ENCODE measurements at places on chromosomes 16 and 17.

- DNase-seq, result no peak
Measured at GRCh38 chr17:12727076-12727760, 61.5 kb downstream of the MYOCD start.

DNA sequence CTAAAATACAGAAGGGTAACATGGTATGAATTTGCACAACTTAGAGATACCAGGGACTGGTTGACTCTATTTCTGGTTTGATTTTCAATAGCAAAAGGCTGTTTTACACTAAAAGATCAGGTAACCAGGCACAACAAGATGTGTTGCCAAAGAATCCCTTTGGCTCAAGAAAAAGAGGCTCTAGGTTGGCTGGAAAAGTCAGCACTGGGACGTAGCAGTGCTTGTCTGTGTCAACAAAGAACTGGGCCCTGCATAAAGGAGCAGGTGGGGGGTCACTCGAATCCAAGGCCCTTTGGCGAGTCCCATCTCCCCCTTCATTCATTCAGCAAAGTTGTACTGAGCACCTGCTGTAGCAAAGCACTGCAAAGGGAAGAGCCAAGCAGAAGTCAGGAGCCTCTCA is 18.4 kb downstream of the SDR42E1 start:
- DNase-seq, result no peak

DNA sequence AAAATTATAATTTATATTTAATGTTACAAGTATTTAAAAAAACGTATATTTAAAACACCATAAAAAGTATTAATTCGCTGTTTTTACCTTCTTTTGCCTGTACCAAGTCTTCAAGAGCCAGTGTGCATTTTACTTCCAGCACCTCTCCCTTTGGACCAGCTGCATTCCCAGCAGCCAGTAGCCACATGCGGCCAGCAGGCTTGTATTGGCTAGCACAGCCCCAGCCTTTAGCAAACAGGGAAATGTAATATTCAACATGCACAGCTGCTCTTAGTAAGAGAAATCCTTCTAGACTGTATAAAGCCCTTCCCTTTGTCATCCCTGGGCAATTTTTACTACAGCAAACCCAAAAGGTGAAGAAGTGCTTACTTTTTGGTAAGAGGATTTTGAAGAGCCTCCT is 6.6 kb downstream of the DHODH start:
- DNase-seq, result no peak

DNA sequence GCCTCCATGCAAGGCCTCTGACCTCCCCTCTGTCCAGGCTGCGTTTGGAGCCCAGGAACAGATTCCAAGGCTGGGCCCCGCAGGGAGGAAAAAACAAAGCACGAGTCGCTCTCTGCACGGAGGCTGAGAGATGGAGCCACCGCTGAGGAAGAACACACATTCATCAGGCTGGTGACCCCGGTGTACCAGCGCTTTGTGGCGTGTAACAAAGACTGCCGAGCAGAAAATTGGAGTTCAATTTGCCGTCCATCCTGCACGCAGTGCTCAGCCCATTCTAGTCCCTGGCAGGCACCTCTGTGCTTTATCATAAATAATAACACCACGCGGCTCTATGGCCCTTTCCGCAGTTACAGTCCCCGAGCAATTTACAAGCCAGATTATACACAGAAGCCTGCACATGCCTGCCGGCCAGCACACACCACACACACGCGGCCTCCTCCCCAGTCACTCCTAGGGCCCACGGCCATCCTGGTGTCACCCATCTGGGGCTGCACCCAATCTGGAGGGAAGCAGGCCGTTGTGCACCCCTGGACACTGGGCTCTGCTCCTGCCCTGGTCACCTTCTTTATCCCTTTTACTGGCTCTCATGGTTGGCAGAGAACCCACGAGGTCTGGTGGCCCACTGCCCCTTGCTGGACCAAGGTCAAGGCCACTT is 124.4 kb downstream of the SDK2 start:
- no peak for DNase-seq

DNA sequence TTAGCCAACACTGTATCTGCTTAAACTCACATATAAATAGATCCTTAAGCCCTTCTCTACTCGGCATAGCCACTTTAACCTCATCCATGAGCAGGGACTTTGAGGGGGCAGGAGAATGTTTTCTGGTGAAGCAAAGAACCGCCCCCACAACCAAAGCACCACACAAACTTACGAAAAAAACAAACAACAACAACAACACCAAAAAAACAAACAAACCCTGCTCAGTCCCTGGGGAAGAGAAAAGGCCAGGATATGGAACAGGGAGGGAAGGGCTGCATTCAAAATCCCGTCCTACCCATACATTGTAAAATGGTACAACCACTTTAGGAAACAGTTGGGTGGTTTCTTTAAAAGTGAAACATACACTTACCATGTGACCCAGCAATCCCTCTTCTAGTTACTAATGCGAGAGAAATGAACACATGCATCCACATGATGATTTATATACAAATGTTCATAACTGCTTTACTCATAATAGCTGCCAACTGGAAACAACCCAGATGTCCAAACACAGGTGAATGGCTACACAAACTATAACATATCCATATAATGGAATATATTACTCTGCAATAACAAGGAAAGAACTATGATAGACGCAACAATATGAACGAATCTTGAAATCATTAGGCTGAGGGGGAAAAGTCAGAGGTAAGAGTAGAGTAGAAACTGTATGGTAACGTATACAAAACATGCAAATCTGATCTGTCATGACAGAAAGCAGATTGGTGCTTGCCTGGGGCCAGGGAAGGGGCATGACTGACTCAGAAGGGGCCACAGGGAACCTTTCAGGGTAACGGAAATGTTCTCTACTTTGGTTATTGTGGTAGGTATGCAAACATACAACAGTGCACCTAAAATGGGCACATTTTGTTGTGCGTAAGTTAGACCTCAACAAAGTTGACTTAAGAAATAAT is 37.7 kb upstream of the TOB1 start:
- DNase-seq, result peak; percentile 42

DNA sequence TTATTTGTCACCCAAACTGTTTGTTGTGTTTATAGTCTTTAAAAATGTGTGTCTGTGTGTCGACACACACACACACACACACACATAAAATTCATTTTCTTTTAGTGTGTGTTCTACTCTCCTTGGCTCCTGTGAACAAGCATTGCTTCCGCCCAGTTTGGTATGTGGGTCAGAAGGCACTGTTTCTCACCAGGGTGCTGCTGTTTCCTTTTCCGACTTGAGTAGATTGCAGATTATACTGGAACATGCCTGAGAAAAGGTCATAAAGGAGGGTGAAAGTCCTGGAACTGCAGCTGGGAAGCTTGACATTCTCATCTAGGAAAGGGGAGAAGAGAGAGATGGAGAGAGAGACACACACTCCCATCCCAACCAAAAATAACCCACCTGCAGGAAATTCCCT is 330.3 kb downstream of the BCAS3 start:
- DNase-seq, result no peak

DNA sequence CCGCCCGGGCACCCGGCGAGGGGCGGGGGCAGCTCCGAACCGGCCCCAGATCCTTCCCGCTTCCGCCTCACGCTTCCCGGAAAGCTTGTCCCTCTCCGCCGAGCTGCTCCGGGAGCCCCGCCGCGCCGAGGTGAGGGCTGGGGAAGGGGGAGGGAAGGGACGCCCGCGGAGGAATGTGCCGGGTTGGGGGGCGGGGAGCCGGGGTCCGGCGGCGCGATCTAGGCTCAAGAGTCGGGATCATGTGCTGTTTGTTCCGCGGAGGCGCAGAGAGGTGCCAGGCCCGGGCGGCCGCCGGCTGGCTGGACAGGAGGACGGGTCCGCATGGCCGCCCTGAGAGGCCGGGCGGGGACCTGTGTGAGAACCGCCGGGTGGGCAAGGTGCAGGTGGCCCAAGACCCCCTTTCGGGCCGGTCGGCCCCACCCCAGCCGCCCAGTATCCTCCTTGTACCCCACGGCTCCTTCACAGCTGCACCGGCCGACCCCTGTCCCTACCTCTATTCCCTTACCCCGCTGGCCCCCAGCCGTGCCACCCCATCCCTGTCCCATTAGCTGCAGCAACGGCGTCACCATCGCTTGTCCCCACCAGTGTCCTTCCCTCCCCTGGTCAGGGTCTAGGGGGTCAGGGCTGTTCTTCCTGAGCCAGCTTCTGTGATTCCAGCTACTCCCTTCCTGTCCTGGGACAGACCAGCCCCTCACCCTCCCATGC is 429 bp downstream of the KIF1C start:
- DNase-seq, result no peak

DNA sequence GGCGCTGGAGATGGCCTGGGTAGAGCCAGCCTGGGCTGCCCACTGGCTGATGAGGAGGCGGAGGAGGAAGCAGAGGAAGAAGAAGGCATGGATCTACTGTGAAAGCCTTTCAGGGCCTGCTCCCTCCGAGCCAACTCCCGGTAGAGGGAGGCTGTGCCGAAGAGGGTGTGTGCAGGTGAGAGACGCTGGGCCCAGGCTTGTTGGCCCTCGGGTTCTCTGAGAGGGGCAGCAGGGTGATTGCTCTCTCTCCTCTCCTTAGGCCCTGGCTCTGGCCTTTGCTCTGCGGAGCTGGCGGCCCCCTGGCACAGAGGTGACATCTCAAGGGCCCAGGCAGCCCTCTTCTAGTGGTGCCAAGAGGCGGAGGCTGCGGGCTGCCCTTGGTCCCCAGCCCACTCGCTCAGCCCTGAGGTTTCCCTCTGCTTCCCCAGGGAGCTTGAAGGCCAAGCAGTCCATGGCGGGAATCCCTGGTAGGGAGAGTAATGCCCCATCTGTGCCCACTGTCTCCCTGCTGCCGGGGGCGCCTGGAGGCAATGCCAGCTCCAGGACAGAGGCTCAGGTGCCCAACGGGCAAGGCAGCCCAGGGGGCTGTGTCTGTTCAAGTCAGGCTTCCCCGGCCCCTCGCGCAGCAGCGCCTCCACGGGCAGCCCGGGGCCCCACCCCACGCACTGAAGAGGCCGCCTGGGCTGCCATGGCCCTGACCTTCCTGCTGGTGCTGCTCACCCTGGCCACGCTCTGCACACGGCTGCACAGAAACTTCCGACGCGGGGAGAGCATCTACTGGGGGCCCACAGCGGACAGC is 3.6 kb downstream of the TP53I13 start:
- DNase-seq, result no peak

DNA sequence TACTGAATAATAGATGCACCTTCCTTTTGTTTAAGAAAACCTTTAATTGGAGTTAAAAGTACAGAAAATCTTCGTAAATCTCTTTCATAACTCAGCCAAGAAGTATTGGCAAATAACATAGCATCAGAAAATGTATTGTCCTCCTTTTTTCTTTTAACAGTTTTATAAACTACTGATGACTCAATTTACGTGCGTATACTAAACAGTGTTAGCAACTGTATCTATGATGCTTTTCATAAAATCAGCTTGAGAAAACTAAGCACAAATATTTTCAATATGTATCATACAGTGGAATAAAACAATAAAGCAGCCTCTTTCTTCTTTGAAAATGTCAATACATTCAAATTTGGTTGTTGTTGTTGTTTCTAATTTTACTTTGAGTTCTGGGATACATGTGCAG is 88.6 kb downstream of the STXBP4 start:
- no peak for DNase-seq

GRCh38 chr16:6957681-6958080 is 375.0 kb upstream of the RBFOX1 start:
- no peak for DNase-seq

GRCh38 chr17:37643118-37643766 is at the start of gene DDX52:
TSS of gene DDX52 (minus strand) at chr17:37643446. CDS start at chr17:37643420, 26 bp downstream.
- peak; percentile 96 for DNase-seq

DNA sequence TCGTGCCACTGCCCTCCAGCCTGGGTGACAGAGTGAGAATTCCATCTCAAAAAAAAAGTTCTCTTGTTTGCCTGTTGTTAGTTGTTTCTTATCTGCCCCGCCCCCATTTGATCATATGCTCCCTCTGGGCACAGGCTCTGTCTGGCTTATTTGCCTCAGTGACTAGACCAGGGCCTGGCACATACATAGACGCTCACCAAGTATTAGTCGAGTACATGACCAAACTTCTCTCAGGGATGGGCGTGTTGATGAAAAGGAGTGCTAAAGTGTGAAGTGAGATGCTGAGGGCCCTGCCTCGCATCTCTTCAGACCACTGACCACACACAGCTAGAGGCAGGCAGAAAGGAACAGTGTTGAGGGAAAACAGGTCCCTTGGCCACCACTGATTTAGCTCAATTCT is 3.3 kb upstream of the HELZ start:
- no peak for DNase-seq

DNA sequence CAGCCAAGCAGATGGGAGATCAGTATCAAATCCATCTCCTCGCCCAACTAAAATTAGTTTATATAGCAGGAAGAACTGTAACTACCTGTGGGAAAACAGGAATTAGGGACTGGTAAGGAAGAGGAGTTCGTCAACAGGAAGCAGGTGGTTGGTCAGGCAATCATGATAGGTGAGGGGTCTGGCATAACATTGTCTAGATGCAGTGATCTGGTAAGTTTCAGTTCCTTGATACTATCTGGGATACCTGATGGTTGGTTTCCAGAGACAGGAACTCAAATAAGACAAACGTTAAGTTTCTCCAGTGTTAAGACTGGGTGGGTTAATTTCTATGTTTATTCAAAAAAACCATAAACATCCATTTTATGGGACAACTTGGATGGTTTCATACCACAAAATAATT is 53.8 kb downstream of the CEP112 start:
- no peak for DNase-seq

- DNase-seq, result peak; percentile 7
Measured at GRCh38 chr17:3636908-3637373, 381 bp downstream of the CTNS start.

GRCh38 chr17:14747603-14747950 is 446.7 kb downstream of the HS3ST3B1 start:
- peak; percentile 37 for DNase-seq

DNA sequence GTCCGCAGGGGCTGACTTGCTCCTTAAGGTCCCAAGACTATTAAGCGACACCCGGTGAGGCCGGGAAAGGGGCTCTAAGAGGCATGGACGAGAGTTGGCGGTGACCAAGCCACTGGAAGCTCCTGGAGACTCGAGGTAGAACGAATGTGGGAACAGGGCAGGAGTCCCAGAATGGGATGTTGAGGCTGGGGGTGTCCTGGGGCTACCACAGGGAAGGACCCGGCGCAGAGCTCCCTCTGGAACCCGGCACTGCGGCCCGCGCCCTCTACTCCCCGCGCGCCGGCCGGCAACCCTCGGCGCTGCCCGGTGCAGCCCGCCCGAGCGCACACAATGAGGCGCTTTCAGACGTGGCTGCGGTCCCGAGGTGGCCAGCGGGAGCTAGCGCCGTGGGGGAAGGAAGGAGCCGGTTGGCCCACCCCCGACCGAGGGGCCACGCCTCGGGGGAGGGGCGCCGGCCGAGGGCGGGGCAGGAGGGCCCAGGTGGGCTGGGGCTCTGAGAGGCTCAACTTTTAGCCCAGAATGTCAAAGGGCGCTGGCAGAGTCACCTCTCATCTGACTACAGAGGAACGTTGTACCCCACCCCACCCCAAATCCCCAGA is at the start of gene CHST6:
Gene CHST6, minus strand, starts transcription at position 366 of the 599 bp plus-strand sequence. CDS start 15,613 bp downstream, outside the sequence.
- DNase-seq, result peak; percentile 71

All from suppressor macrophage treated with lipopolysaccharide for 1 hour (primary cell).